Fibroblast of villous mesenchyme (primary cell): ENCODE measurements at places on chromosomes 4 and X. TPM values are rescaled to one million over a fixed set of nuclear protein-coding genes. Genes with fewer than 3 reads are reported as not detected.

MAGEH1 gene
- total RNA-seq: 37.6 and 37.7 TPM in 2 replicates

VEGFD gene
- total RNA-seq: under 0.01 TPM in 1 of 2 replicates, not detected in the other

EVC2 gene
- 9.9 and 11.9 TPM in 2 replicates for total RNA-seq

LIAS gene
- 6.1 and 6.9 TPM in 2 replicates for total RNA-seq
